ENCODE measurements at places on chromosomes 1 and 21. TPM values are rescaled to one million over a fixed set of nuclear protein-coding genes. Genes with fewer than 3 reads are reported as not detected.

BRDT gene
- not detected for total RNA-seq

BSND gene
- total RNA-seq = not detected

SIM2 gene
- total RNA-seq = 2.2 TPM

CELA3A gene
- total RNA-seq = not detected

SCCPDH gene
- total RNA-seq = 22.5 TPM

NENF gene
- 38.4 TPM for total RNA-seq

B3GALT2 gene
- 0.07 TPM for total RNA-seq

PKN2 gene
- 17.9 TPM for total RNA-seq

PROK1 gene
- not detected for total RNA-seq

MRAP gene
- total RNA-seq = not detected

NBPF4 gene
- total RNA-seq = not detected

PKP1 gene
- total RNA-seq = not detected

DEPDC1 gene
- total RNA-seq = 24.1 TPM

CTSK gene
- 1.4 TPM for total RNA-seq

TMEM61 gene
- total RNA-seq = not detected

ARHGAP29 gene
- total RNA-seq = 0.31 TPM

MANEAL gene
- total RNA-seq = 1.5 TPM

KIF14 gene
- total RNA-seq = 17.1 TPM

P3R3URF gene
- total RNA-seq = not detected

TMEM82 gene
- total RNA-seq = not detected

NOTCH2 gene
- 57.2 TPM for total RNA-seq

ZNF436 gene
- total RNA-seq = 4.8 TPM

IGSF9 gene
- 0.05 TPM for total RNA-seq

CYP4A11 gene
- total RNA-seq = not detected

LDLRAP1 gene
- 11.9 TPM for total RNA-seq

RABIF gene
- total RNA-seq = 9.6 TPM

Data from activated CD4-positive, alpha-beta memory T cell treated with anti-CD3 and anti-CD28 coated beads for 36 hours (primary cell).